ENCODE measurements at places on chromosomes 5 and 9.

DNA sequence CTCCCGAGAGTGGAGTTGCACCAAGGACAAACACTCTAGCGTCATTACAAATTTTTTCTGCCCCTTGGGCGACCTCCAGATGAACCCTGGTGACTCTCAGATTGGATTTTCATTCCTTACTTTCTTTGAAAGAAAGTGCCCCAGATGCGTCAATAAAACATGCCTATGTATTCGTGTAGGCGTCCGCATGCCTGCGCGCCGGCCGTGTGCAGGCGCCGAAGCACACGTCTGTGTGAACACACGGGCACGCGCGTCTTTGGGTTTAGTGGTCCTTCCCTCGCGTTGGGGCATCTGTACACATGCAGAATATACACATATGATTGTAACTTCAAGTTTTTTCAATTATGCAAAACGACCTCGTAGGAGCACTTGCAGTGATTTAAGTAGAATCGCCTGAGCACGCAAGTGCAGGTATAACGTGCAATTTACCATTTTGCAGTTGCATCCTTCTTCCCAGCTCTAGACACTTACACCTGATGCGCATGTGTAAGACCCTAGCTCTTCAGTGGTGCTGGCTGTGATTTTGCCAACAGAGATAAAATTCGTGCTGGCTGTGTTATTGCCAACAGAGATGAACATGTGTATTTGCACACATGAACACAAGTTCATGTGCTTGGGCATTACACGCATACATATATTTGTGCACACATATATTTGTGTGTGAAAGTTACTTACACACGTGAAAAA, 1.9 kb upstream of the LHX2 start:
- no peak for ATAC-seq

DNA sequence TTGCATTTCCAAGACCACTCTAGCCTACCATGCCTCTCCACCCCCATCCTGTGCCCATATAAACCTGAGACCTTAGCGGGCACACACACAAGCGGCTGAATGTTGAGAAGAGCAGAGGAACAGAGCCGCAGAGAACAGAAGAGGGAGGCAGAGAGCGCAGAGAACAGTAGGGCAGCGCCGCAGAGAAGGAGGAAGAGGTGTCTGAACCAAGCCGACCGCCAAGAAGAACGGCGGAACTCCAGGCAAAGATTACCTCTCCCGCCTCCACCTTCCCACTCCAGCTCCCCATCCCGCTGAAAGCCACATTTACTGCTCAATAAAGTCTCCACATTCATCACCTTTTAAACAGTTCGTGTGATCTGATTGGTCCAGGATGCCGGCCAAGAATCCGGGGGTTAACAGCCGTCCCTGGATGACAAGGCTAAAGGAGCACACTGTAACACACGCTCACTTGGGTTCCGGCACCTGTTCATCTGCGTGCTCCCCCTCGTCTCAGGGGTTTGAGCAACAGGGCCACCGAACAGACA, 33.2 kb downstream of the GRIN3A start:
- ATAC-seq: peak; percentile 52

DNA sequence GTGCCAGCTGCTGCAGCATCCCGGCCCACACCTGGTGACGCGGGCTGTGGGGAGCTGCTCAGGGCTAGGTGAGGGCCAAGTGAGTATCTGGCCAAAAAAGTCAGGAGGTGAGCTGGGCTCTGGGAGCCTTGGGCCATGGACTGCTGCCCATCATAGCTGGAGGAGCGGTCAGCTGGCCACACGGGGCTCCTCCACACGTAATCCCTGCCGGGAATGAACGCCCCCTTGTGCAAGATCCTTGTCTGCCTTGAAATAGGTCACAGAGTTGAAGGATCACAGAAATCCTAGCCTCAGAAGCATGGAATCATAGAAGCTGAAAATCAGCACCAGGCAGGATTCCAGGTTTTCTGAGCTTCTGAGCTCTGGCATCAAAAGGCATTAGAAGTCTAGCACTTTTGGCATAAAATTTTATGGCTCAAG, 16.8 kb upstream of the COL27A1 start:
- ATAC-seq: no peak

- no peak for ATAC-seq
These were observed 150.0 kb upstream of the IRX2 start for GRCh38 chr5:2901511-2901910.

DNA sequence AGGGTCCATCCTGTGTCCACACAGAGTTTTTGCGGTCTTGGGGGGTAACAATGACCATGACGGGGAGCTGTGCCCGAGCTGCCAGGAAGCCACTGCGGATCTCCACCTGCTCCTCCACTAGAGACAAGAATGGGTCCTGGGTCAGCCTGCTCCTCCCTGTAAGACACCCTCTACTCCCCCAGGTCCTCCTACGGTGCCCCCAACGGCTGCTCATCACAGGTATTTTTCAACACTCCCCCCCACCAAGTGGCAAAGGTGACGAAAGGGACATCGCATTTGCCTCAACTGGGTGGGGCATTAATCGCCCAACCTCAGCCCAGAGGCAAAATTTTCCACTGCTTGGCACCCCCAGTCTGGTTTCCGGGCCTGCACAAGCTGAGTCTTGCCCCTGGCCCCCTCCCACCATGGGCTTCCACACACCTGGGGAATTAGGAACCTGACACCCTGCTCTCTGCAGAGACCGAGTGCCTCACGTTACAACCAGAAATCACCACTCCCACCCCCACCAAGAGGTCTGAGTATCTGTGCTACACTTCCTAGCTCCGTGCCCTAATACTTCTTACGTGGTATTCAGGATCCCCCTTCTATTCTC, 9.6 kb downstream of the NOL6 start:
- no peak for ATAC-seq

GRCh38 chr9:76650692-76651091, 113.5 kb upstream of the PCA3 start:
- ATAC-seq: no peak
